Stimulated activated CD4-positive, alpha-beta T cell treated with anti-CD3 and anti-CD28 coated beads, Interleukin-15, amount 100 ng/mL, for 1 hour (primary cell): ENCODE measurements at places on chromosomes 2 and 18.

DNA sequence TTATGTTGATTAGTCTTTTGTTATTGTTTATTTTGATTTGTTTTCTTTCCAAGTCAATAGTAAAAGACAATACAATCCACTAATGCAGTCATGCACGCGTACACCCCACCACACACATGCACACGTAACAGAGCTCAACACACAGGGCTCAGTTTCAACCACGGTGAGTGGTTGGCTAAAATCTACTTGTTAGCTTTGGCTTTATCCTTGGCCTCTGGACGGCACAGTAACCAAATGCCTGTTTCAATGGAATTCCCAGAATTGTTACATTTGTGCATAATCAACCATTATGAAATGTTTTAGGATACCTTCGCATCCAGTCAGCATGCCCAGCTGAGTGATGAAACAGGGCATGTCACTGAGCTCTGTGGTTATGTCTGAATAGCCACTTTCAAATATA is 53.2 kb downstream of the NYAP2 start:
- DNase-seq, result no peak

DNA sequence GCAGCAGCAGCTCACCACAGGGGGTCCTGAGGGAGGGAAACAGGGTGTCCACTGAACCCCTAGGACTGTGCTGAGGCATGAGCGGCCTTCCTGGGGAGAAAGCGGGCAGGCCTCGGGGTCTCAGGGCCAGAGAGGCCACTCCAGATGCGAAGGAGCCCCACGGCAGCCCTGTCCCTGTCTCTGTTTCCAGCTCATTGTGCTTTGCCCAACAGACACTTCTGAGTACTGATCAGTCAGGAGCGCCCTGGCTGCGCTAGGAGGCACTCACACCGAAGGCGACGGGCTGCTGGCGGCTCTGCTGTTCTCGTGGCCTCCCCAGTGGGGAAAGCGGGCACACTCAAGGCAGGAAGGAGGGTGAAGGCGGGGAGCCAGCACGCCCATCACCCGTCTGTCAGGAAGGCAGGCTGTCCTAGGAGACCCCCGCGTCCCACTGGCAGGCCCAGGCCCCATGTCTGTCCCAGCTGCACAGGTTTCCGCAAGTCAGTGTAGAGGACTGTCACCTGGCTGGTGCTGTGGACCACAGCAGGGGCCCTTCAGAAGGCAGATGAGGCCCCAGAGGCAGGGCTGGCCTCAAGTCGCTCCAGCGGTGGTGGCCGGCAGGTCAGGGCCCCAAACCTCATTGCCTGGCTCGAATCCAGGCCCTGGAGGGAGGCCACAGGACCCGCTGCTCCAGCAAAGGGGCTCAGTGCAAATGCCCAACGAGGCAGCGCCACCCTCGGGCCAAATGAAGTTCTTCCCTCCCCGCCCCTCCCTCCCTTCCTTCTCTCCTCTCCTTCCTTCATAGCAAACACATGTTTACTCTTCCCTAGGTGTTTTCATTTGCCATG is 6.8 kb downstream of the ESPNL start:
- no peak for DNase-seq

DNA sequence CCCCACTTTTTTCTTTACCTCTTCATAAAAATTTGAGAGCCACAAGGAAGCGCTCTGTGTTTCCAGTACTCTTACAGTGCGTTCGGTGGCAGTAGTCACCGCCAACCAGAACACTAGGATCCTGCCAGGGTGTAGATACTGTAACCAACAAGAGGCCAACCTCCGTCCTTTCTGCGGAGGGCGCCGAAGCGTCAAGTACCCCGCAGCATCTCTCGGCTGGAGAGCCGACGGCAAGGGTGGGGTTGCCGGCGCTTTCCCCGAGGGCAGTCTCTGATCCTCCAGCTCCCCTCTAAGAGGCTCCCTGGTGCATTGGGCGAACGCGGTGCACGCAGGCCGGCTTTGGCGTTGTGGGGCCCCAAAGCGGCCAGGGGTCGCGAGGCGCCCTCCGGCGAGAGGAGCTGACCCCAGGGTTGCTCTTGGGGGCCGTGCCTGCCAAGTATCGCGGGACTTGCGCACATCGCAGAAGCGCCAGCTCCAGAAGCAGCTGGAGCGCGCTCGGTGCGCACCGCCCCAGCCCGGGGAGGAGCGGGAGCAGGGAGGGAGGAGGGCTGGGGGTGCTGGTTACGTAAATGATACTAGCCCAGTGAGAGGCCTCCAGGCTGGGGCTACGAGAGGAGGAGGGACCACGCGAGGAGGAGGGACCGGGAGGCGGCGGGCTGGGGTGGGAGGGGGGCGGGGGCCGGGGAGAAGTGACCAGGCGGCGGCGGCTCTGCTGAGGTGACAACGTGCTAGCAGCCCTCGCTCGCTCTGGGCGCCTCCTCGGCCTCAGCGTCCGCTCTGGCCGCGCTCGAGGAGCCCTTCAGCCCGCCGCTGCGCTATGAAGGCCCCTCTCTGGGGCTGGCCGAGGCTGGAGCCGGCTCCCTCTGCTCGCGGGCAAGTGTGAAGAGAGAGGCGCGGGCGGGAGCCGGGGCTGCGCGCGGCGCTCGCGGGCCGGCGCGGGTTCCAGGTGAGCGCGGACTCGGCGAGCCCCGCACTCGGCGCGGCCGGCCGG is at the start of gene GALNT13:
TSS of gene GALNT13 (plus strand) at position 692 of the 991 bp plus-strand sequence.
- DNase-seq, result no peak

GRCh38 chr2:240462073-240462706 is 26.7 kb downstream of the GPC1 start:
- DNase-seq, result no peak

GRCh38 chr2:153512331-153512730 is 33.8 kb upstream of the RPRM start:
- no peak for DNase-seq

DNA sequence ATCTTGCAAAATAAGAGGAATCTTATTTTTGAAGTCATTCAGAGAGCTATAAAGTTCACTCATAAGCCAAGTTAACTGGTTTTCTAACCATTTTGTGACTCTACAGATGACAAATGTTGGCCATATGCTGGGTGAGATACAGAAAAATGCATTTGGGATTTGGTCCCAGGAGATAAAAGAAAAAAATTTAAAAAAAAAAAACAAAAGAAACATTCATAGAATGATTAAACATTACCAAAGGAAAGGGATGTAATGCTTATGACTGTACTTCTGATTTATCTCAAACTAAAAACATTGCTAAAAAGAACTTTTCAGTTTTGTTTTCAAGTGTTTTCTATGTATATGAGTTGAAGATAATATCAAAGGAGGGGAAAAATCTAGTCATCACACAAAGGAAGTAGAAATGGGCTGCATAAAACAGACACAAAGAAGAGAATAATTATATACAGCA is 43.1 kb downstream of the PELI1 start:
- DNase-seq, result no peak

- no peak for DNase-seq
Measured at GRCh38 chr2:42135381-42136312, 33.5 kb upstream of the EML4 start.

DNA sequence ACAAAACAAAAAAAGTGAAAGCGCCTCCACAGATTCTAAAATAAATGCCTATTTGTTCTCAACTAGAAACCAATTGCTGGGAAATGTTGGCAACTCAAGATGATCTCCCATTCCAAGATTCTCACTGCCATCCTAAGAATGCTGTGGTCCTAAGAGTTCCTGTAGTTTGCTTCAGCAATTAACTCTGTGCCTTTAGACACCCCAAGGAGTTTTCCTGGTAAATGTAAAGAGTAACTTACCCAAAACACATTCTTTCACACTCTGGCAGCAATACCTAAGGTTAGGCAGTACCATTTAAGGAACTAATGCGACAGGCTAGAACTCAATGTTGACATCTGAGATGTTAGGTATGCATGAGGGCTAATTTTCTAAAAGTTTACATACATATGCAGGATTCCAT is 58.8 kb upstream of the TANK start:
- DNase-seq, result no peak

DNA sequence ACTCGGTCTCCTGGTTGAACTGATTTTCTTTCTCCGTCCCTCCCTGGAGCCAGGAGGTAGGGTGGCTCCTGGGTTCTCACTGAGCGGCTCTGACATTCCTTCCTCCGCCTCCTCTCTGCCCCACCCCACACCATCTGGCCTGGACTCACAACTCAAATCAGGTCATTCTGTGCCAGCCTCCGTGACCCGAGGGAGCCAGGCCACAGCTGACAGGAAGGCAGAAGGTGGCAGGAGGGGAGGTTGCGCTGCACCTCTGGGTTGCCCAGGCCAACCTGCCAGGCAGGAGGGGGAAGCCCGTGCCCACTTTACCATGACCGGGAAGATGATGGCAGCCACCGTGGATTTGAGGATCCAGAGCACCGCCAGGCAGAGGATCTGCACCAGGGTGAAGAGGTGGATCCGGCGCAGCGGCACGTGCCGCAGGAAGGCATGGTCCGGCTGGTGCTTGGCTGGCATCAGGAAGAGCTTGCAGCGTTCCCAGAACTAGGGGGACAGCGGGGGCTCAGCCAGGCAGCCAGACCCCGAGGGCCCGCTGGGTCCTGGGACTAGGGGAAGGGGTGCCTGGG is 28.3 kb downstream of the MTHFD2 start:
- no peak for DNase-seq

- no peak for DNase-seq
Measured at GRCh38 chr18:9870431-9871008, 15.3 kb upstream of the TXNDC2 start.

GRCh38 chr2:179454443-179455171 is 190.0 kb upstream of the SESTD1 start:
- no peak for DNase-seq

- DNase-seq, result no peak
Measured at GRCh38 chr2:227862741-227863588, 8.5 kb upstream of the DAW1 start.

- no peak for DNase-seq
Measured at GRCh38 chr2:18598848-18599484, 9.6 kb upstream of the NT5C1B start.

DNA sequence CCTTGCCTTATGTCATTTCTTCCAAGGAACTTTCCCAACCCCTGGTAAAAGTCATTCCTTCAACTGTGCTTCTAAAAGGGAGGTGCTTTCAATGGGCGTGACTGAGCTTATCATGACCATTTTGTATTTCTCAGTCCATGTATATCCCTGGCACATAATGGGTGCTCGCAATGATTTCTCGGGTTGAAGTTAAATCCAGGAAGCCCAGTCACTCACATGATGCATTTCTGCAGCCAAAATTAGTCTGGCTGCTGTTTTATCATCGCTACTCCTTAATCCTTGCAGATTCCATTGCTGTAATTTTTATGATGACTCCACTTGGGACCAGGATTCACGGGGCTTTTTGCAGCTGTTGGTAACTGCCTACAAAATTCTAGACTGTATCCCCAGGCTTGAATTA is 25.9 kb upstream of the RFX8 start:
- DNase-seq, result no peak

- no peak for DNase-seq
Measured at GRCh38 chr2:33022989-33023727, 76.4 kb downstream of the LTBP1 start.

GRCh38 chr2:191174442-191174841 is 23.6 kb upstream of the STAT4 start:
- DNase-seq, result no peak

- DNase-seq, result no peak
Measured at GRCh38 chr2:165872101-165872791, 78.2 kb upstream of the GALNT3 start.

DNA sequence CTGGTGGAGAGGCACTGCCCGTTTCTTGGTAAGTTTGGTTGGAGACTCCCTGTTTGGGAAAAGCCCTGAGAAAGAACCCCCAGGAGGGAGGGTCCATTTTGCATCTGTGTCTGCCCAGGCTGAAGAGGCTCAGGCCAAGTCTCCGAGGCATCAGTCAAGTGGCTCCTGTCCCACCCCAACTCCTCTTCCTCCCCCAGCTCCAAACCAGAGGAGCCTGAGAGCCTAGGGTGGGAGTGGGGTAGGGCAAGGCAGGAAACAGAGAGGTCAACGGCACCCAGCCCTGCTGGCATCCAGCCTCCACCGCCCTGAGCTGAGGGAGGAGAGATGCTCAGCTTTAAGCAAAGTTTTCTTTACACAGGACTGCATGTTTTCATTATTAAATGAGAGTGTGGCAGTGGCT is 38.2 kb downstream of the CYP27C1 start:
- DNase-seq, result no peak

- no peak for DNase-seq
Measured at GRCh38 chr18:28439870-28440269, 262.9 kb upstream of the CDH2 start.
